OCI-LY7 (cell line): ENCODE measurements at places on chromosomes 6 and 20. TPM values are rescaled to one million over a fixed set of nuclear protein-coding genes. Genes with fewer than 3 reads are reported as not detected.
A peak's percentile ranks its signal among the peaks of the same experiment; 100 is the strongest.

Gene MOG
- total RNA-seq, result not detected in 2 replicates

Gene LTB
- total RNA-seq, result 36.9 and 39.2 TPM in 2 replicates

GRCh38 chr6:40290816-40291215 is 296.3 kb downstream of the LRFN2 start:
- no peak for DNase-seq

DNA sequence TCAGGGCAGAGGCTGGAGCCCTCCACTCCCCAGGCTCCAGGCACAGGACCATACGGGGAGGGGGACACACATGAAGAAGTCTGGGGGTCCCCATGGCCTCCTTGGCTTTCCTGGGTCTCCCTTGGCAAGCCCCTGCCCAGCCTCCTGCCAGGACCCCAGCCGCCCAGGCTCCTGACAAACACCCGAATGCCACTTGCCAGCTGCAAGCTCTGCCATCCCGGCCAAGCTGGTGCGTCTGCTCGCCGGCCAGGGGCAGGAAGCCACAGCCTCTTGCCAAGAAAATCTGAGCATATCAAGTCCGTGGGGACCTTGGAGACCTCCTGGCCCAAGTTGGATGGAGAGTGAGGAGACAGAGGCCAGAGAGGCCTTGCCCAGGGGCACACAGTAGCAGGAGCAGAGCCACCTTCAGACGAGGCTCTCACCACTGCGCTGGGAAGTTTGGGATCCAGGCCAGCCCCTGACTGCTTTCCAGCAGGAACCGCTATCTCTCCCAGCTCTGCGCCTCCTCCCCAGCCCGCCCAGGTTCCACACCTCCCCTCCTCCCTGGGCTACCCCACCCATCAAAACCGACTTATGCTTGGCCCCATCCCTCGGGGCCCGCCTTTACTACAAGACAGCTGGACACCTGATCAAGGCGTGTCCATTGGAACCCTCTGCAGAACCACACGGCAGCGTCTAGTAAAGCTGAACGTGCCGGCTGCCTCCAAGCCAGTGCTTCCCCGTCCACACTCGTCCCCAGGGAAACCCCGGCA is 80.2 kb downstream of the GRM4 start:
- DNase-seq, result no peak

DNA sequence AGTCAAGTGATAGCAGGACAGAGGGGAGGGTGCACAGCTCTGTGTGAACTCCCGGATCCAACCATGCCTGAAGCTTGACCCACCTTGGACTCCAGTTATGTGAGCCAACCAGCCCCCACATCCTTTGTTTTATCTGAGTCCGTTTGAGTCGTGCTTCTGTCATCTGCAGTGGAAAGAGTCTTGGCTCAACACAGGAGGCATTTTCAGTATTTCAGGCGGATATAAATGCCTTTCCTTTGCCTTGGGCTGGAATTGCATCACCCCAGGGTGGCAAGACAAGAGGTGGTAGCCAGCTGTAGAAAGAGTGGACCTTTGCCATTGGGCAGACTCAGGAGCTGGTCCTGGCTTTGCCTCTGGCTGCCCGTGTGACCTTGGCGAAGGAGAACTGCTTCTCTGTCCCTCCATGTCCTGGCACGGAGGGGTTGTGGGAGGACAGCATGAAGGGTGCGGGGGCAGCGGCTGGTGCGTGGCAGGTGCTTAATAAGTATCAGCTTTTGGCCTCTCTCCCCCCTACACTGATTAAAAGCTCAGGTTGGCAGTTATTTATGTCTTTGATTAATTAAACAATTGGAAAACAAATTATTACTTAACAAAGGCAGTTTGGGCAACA is 42.6 kb upstream of the APCDD1L start:
- no peak for DNase-seq

Gene RAET1E
- total RNA-seq, result not detected in 2 replicates

- no peak for DNase-seq
Measured at GRCh38 chr20:61748376-61748775, 317.3 kb downstream of the TAF4 start.

DNA sequence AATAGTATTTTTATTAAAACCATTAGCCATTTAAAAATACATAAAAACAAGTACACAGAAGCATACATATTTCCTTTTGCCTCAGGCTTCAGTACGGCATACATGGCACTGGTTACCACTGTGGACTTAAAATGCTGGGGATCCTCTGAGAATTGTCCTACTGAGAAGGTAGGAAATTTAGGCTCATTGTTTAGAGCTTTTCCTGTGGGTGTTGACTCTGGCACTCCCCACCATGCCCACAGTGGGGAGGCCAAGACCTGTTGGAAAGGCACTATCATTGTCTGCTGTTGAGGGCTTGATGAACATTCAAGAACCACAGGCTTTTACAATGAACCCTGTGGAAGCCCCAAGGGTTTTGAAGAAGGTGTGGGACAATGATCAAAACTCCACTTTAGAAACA is 473.4 kb downstream of the BTBD3 start:
- DNase-seq, result no peak

DNA sequence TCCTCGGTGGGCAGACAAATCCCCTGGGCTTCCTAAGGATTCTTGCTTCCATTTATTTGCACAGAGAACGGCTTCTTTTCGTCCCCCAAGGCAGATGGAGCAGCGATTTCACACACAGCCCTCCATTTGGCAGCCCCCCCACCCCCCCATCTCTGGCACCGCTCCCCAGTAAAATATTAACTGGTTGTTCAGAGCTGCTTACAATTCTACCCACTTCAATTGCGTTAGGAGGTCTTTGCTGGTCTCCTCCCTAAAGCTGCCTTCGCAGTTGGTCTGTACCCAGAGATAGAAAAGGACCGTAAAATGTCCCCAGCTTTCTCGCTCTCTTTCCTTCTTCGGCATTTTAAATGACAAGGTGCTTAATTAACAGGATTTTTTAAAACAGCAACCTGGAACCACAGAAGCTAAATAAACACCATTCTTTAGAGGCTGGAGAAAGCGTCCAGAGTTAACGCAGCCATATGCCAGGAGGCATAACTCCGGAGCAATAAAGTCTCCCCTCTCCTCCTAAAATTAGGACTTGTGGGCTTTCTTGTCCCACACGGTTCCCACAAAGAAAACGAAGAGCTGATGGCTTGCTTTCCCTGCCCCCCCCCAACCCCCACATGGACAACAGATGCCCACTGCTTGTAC is 1.7 kb upstream of the ZMYND8 start:
- DNase-seq, result peak; percentile 20

GRCh38 chr6:27260836-27261375 is 13.4 kb downstream of the PRSS16 start:
- DNase-seq, result no peak

DNA sequence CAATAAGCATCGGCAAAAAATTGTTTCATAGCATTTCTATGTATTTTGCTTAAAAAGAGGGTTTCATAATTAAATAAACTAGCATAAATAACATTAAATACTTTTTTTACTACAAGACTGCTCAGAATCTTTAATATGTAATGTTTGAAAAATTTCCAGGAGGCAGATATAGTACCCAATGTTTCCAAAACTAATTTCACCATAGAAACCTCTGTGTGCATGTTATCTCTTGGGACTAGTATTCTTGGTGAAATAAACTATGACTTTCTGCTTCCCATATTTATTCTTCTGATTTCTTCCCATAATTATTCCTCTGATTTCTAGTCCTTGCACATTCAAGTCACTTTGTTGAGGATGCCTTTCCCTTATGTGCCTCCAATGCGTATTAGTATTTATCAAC is 94.5 kb downstream of the PTPRK start:
- no peak for DNase-seq

- DNase-seq, result no peak
Measured at GRCh38 chr6:159490298-159490937, 202.6 kb downstream of the SOD2 start.

Gene C20orf144
- 0.31 and 0.42 TPM in 2 replicates for total RNA-seq

DNA sequence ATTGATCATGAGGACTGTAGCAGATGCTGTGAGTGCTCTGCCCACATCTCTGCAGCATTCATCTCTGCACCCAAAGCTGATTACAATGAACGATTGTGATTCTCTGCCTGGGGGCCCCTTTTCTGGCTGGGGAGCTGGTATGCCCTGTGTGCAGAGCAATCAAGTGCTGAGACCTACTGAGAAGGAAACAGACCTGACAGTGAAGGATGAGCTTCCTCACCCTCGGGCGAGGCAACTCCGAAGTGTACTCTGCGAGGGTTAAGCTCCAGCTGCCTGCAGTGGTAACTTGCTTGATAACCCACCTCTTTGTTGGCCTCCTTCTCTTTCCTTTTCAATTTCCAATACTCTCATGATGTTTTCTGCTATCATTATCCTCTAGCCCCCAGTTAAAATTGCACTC is 289.7 kb upstream of the RNF24 start:
- DNase-seq, result no peak

Gene CCN6
- not detected in 2 replicates for total RNA-seq
